NCI-H1930 (cell line): ENCODE measurements at places on chromosomes 6 and 20.

GRCh38 chr6:73107016-73107415 lies 118.3 kb downstream of the KHDC1L start:
- DNase-seq = no peak

- no peak for DNase-seq
These were observed 93.7 kb downstream of the MYO6 start for GRCh38 chr6:75842732-75843131.

DNA sequence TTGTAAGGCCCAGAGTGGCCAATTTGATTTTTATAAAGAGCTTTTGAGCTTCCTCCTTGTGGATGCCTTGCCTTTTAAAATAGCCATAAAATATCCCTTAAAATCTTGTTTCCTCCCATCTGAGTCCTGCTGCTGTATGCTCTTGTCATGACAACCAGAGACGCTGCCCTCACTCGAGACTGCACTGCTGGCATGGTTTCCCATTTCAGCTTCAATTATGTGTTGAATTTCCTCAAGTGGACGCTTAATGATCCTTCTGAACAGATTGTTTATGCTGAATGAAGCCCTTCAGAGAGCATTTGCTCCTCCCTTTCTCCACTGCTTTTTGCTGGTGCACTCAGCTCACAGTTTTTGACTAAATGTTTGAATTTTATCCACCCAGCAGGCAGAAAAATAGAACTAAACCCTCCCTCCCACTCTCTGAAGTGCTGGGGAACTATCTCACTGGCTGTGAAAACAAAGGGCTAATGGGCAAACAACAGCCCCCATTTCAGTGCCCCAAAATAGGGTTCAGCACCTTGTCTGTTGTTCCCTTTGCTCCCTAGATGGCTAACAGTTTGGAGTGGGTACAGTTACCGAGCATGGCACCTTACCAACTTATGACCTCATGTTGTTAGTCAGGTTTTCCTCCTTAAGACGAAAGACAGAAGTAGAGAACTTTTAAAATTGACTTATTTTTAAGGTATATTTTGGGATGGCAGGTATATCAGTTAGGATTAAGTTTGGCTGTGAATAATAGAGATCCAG lies 45.5 kb upstream of the RNF8 start:
- DNase-seq = no peak

- DNase-seq = no peak
These were observed 13.3 kb upstream of the TDRD6 start for GRCh38 chr6:46674410-46674809.

DNA sequence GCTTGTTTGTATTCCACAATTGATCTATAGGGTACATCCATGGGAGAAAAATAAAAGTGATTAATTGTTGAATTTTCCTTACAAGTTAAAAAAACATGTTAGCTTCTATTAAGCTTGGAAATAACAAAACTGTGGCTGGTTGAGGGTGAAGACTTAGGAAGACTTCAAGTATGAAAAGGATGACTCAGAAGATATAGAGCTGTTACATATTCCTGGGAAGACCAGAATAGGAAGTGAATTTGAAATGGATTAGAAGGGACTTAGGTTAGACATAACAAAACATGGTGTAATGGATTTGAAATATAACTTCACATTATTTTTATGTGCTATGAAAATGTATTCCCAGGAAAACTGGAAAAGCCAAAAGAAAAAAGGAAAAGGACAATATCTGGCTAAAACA lies 732.2 kb downstream of the HDGFL1 start:
- no peak for DNase-seq

- peak; percentile 5 for DNase-seq
These were observed 28.2 kb downstream of the TBC1D32 start for GRCh38 chr6:121305957-121306607.

DNA sequence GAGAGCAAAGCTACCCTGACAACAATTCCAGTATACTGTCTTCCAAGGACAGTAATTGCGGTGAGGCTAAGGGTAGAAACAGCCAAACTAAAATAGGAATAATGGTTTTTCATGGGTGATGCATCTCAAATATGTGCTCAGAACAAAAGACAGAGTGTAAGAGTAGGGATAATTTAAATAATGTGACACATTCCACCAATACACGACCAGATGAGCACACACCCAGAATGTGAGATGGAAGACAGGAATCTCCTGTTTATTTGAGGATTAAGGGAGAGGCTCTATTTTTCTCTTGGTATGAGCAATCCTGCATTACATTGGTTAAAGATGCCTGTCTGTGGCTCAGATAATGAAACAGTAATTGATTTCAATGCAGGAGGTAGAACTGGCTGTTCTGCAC lies 292.9 kb upstream of the ZFP64 start:
- no peak for DNase-seq
